ENCODE measurements at places on chromosomes 6 and 20. TPM values are rescaled to one million over a fixed set of nuclear protein-coding genes. Genes with fewer than 3 reads are reported as not detected.

PCIF1 gene
- 32.5 TPM for total RNA-seq

GRCh38 chr6:150286912-150287311 is 81.9 kb upstream of the IYD start:
- no peak for DNase-seq

- no peak for DNase-seq
These were observed 386.9 kb upstream of the HSF2 start for GRCh38 chr6:122012578-122012977.

DNA sequence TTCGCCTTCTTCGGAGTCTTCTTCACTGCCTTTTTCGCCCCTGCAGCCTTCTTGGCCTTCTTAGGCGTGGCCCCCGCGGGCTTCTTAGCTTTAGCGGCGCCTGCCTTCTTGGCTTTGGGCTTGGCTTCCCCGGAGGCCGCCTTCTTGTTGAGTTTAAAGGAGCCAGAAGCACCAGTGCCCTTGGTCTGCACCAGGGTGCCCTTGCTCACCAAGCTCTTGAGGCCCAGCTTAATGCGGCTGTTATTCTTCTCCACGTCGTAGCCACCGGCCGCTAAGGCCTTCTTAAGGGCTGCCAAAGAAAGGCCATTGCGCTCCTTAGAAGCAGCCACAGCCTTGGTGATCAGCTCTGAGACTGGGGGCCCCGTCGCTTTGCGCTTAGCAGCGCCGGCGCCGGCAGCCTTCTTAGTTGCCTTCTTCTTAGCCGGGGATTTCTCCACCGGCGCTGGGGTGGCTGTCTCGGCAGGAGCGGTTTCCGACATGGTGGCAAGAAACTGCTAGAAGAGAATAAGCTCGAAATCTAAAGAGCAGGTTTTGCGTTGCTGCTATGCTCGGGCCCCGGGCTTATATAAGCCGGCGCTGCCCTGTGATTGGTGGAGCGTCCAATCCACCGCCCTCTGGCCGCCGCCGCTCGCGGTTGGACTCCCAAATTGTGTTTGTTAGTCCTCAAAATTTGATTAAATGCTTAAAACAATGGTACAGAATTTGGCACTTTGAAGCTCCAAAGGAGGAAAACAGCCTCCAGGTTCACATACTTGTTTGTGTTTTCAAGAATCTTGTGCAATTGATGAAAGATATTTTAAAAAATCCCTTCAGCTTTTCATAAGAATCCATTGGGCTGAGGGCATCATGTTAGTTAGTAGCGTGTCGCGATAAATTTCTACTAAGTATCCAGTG is 44.9 kb downstream of the OR2B2 start:
- DNase-seq = peak; percentile 89

Measured in aorta (tissue), 5 donors.